Mucosa of descending colon (tissue), 3 donors: ENCODE measurements at places on chromosomes 5 and 9.

GRCh38 chr9:101081641-101082040 is 53.1 kb downstream of the PLPPR1 start:
- DNase-seq = no peak

- DNase-seq = no peak
Observed at GRCh38 chr9:114035221-114035844, 42.8 kb downstream of the AMBP start.

DNA sequence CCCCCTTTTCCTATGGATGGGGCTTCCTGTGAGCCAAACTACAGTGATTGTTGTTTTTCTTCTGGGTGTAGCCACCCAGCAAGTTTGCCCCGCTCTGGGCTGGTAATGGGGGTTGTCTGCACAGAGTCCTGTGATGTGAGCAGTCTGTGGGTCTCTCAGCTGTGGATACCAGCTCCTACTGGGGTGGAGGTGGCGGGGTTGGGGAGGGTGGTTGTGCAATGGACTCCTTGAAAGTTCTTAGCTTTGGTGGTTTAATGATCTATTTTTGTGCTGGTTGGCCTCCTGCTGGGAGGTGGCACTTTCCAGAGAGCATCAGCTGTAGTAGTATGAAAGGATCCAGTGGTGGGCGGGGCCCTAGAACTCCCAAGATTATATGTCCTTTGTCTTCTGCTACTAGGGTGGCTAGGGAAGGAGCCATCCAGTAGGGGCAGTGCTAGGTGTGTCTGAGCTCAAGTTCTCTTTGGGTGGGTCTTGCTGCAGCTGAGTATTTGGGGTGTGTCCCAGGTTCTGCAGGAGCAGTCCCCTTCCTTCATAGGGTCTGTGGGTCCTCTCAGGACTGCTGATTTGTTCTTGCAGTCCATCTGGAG is 275.6 kb upstream of the PAPPA start:
- no peak for DNase-seq

GRCh38 chr9:14524873-14525515 is 168.2 kb downstream of the ZDHHC21 start:
- no peak for DNase-seq

DNA sequence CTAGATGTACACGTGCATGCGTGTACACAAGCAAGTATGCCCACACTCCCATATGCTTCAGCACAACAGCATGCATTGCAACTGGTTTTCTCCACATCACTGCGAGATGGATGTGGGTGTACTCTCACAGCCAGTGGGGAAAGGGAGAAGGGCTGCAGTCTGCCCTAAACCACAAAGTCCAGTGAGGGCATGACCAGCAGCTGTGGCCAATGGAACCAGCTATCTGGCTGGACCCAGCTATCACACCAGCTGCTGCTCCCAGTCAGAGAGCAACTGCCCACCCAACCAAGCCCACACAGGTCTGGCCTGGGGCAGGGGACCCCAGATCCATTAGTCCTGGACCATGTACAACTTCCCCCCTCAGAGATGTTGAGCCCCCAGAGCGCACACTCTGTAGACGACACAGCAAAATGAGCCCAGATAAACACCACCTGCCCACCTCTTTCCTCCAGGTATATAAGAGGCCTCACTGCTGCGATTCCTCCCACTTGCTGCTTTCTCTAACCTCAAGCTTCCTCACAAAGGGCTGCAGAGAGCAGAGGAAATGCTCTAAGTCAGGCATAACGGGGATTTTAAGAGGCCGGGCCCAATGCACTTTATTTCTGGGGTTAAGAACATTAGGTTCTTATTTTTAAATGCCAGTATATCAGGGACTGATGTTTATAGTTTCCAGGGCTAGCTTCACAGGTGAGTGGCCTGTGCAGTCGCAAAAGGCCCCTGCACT is 39.0 kb downstream of the SHB start:
- DNase-seq = no peak

GRCh38 chr5:68167195-68167651 is 48.3 kb upstream of the PIK3R1 start:
- no peak for DNase-seq

DNA sequence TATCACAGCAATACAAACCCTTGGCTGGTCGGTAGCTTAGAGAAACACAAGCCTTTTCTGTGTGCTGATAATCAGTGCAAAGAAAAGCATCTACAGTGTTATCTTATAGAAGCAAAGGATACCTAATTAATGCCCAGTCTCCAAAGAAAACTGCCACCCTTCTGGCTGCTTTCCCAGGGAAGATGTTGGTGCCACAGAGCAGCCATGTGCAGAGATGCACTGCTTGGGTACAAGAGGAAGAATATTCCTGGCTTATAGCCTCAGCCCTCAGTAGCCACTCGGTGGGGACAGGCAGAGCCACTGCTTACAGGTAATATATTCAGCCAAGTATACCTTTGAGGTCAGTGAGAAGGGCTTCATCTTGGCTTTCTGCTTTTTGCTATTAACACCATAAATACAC is 185.3 kb downstream of the PCSK1 start:
- DNase-seq = no peak

DNA sequence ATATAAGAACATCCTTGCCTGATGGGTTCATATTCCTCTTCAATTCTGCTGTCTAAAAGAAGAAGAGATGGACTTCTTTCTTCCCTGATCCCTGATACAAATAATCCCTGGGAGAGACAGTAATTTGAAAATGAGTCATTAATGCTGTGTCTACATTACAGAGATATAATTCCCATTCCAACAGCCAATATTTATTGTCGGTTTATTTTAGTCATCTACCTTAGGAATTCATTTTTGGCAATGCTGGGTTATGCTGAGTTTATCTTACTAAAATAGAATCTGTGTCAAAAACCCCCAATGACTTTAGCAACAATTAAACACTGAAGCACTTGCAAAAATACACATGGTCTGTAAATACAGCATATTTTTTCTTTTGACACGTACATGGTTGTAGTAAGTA is 23.9 kb downstream of the ZNF474 start:
- no peak for DNase-seq

DNA sequence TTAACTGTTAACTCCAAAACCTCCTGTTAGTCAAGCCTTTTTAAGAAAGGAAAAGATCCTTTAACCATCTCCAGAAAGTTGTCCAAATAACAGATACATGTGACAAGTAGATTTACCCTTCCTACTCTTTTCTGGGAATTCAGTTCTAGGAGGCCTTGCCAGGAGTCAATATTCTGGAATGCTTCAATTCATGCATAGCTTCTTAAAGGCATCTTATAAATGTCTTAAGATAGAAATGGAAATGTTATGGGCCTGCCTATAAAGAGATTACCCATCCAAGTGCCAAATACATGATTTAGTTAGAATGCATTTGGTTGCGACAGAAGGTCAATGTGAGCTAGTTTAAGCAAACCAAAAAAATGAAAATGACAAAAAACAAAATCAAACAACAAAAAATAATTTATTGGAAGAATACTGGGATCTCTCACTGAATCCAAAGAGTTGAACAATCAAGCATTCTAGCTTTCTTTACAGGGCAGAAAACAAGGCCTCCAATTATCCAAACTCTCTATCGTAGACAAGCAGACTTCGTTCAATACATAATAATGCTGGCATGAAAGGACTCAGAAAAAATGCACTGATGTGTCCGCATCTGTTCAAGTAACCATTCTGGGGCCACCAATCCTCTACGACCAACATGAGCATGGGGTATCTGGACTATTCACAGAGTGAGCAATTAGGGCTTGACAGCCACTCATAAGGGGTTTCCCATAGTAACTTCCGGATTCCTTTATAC is 188.6 kb downstream of the CTNND2 start:
- DNase-seq = no peak

- DNase-seq = peak; percentile 41
Observed at GRCh38 chr9:128503870-128504269, 649 bp upstream of the GLE1 start.

GRCh38 chr9:75891771-75892215 is 1.3 kb downstream of the PCSK5 start:
- DNase-seq = peak; percentile 36
